ENCODE measurements at places on chromosomes 5 and 9.

DNA sequence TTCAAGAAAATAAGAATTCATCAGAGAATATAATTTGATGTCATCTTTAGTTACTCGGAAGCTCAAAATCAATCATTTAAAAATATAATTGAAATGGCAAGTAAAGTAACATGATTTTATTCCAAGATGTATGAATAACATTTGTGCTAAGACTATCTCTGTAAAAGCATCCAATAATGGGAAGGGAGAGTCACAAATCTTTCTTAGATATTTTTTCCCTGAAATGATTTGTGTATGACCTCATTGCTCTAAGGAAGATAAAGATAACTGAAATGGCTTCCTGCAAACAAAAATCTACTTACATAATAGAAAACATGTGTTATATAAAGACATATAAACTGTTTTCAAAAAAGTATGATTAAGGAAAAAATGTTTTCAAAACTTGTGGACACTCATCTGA lies 97.4 kb upstream of the FGF10 start:
- no peak for DNase-seq

GRCh38 chr5:39759701-39760100 lies 334.9 kb upstream of the DAB2 start:
- DNase-seq: no peak

DNA sequence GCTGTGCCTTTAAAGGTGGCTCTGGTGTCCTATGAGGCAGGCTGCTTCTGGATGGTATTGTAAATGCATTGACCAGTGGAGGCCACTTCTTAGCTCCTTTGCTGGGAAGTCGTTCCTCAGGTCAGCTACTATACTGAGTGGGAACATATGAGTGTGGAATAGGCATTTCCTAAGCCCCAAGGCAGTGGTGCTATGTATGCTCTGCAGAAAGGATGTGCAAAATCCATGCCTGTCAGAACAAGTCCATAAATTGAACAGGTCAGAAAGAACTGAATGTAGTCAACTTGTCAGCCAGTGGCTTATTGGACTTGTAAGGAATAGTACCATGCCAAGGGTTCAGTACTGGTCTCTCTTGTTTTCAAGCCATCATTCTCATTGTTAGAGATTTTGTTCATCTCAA lies 216.4 kb downstream of the CDH10 start:
- DNase-seq: no peak

DNA sequence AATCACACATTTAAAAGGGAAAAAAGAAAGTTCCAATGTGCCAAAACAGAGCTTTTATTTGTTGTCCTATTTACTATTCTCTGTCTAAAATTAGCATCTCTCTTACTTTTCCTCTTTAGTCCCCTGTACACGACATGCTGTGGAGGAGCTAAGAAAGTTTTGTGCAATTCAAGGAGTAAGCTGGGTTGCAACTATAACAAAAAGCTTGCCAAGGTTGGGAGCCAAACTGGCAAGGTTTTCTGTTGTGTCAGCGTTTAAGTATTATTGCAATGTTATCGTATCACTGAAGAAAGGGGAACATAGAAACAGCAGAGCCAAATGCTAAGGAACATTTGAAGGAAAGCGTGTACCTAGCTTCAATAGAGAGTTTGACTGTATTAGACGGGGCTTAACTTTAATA lies 680.8 kb downstream of the CETN3 start:
- no peak for DNase-seq

GRCh38 chr5:11143456-11144267 lies 382.6 kb upstream of the DAP start:
- no peak for DNase-seq

DNA sequence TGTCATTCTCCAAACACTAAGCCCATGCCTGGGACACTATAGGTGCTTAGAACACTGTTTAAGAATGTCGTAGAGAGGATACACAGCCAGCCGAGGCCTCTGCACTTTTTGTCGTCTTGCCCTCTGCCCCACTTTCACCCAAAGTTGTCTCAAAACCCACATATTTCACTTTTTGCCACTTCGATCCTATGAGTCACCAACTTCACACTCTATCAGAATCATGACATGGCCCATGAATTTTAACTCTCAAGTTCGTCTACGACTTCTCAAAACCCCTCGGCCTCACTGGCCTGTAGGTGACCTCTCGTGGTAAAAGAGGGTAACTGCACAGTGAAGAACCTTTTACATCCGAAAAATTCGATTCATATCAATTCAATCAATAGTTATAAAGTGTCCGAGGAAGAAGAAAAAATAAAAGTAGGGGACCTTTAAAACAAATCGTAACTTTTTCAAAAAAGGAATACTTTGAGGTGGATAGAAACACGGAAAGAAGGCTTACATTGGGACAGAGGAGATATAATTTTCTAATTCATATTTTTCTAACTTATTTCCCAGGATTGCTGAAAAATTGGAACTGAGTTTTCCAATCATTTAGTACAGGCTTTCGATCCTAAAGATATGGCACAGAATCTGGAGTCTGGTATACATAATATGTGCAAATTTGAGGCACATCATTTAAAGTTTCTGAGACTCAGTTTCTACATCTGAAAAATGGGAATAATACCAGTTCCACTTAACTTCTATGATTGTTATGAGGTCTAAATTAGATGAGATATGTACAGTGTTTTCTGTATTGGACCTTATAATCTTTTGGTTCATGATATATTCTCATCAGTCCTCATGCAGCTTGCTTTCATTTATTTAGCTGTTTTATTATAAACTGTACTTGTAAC lies 122.6 kb downstream of the APBA1 start:
- DNase-seq: no peak

GRCh38 chr9:102507044-102507687 lies 488.0 kb upstream of the CYLC2 start:
- no peak for DNase-seq

GRCh38 chr9:71608021-71608420 lies 160.3 kb downstream of the CEMIP2 start:
- DNase-seq: no peak

DNA sequence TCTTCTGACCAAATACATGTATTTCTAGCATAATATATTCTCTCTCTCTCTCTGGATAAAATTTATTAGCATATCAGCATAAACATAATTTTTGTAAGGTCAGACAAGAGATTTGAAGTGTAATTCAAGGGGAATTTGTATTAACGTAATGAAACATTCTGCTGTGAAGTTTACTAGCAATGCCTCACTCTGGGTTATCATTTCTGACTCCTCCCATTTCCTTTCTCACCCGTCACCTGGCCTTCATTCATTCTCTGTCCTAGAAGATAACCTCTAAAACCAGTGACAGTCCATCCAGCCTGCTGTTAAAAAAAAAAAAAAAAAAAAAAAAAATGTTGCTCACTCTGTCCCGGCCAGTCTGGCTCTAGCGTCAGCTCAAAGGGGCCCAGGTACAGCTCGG lies 27.1 kb downstream of the GRAMD2B start:
- no peak for DNase-seq

- no peak for DNase-seq
Observed at GRCh38 chr5:57539281-57539701, 56.7 kb upstream of the ACTBL2 start.

DNA sequence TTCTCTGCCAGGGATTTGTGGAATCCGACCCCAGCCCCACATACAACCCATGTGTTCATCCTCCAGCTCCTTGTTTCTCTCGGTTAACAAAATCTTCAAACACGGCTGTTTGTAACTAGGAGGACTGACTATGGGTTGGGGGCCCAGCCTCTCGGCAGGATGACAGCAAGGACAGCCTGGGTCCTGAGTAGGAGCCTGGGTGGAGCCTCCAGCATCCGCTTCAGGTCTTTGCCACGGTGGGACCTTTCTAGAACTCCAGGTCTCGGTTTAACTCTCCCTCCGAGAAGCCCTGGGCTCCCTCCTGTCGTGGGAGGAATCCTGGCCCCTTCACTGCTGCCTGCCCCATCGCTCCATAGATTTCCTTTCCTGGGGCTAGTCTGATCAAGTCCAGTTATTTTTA lies 248.5 kb downstream of the PBX3 start:
- DNase-seq: no peak

DNA sequence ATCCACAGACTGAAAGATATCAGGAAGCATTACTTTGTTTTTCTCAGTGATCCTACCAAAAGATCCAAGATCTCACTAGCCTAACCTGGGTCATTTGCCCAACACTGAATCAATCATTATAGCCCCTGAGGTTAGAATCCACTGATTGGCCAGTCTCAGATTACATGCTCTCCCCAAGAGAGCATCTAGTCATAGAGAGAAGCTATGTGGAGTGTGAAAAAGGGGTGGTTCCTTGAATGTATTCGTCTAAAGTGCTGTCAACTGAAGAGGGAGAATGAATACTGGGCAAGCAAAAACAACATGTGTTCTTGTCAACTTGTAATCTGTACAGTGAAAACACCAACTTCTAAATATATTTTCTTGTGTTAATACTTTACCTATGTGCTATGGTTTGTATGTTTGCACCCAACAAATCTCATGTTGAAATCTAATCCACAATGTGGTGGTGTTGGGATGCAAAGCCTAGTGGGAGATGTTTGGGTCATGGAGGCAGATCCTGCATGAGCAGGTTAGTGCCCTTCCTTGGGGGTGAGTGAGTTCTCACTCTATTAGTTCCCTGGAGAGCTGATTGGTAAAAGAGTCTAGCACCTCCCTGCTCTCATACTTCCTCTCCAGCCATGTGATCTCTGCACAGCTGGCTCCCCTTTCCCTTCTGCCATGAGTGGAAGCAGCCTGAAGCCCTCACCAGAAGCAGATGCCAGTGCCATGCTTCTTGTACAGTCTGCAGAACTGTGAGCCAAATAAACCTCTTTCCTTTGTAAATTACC lies 60.3 kb upstream of the PJA2 start:
- no peak for DNase-seq

DNA sequence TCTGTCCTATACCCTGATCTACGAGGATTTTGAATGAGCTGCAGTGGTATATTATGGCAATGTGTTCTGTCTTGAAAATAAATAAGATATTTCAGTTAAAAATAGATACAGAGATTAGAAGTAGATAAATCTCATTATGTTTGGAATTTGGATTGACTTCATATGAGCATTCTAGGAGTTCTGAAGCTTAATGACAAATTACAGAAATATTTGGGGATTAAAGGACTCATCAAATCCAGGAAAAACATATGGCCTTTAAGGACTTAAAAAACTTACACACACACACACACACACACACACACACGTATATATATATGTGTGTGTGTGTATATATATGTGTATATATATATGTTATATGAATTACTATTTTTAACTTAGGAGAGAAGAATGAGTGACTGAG lies 446.9 kb upstream of the CD180 start:
- no peak for DNase-seq

- DNase-seq: no peak
Observed at GRCh38 chr5:41925555-41925951, 472 bp downstream of the FBXO4 start.

DNA sequence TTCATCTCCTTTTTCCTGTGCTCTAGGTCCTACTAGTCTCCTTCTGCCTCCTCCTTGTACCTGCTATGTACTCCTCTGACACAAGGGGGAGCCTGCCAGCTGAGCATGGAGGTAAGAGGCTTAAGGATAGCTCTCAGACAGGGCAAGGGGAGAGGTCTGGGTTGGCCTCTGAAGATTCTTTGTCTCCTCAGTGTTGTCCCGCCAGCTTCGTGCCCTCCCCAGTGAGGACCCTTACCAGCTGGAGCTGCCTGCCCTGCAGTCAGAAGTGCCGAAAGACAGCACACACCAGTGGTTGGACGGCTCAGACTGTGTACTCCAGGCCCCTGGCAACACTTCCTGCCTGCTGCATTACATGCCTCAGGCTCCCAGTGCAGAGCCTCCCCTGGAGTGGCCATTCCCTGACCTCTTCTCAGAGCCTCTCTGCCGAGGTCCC lies 3.8 kb downstream of the CREB3 start:
- no peak for DNase-seq

GRCh38 chr5:54692631-54693030 lies 175.1 kb downstream of the SNX18 start:
- DNase-seq: no peak

- DNase-seq: no peak
Observed at GRCh38 chr9:89464300-89464901, 33.5 kb downstream of the SEMA4D start.

DNA sequence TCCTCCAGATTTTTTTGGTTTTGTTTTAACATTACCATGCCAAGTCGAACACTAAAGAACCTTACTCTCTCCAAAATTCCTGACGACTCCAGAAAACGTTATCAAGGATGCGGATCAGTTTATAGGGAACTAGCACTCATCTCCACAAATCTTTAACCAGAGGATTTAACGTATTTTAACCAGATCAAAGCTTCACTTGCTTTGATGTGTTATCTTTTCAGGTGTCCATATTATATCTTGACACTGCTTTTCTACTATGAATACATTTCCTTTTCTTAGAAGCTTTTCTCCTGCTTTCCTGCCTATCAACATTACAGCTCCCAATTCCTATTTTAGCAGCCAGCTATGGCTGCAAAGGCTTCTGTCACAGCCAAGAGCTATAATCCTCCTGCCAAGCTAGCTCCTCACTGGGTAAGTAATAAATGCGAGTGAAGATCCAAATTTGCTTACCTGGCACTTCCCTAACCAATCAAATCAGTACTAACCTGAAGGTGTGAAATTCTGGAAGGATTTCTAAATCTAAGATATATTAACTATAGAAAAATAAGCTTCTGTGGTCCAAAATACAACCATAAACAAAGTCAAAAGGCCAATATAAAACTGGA lies 60.2 kb downstream of the CDC14B start:
- no peak for DNase-seq

DNA sequence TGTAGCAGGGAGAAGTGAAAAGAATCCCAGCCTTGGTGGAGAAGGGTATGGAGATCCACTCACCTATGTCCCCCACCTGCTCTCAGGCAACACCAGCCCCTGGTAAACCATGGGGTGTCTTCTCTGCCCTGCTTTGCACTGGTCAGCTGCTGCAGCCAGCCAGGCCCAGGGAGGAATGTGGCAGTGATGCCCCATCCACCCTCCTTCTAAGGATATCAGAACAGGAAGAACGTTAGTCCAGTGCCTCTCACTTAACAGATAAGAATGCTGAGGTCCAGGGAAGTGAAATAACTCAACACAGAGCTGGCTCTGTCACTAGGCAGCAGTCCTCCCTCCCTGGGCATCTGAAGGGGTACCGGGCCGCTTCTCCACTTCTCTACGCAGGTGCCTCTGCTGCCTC lies 9.7 kb upstream of the PPIC start:
- no peak for DNase-seq

DNA sequence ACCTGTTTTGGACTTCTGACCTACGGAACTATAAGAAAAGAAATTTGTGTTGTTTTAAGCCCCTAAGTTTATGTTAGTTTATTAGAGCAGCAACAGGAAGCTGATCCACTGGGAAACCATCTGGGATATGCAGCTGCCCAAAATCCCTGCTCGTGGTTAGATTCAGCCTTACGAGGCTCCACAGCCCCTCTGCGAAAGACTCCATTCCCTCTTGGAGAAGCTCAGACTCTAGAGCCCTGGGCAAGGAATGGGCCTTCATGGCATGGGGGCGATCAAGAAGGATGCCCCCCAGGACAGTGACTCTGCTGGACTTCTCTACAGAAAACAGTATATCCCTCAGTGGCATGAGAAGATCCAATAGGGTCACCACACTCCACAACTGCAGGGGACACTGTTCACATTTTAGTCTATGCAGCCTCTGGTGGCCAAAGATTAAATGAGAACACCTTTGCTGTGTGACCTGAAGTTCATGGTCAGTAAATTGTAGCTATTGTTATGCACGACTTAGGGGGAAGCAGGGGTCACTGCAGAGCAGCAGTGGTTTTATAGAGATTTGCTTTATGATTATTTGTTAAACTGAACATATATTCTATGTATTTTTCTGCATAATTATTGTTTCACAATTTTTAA lies 21.1 kb downstream of the IRF1 start:
- no peak for DNase-seq

- DNase-seq: no peak
Observed at GRCh38 chr9:79567671-79568098, 4.1 kb upstream of the TLE4 start.

GRCh38 chr9:136690806-136691261 lies 3.6 kb upstream of the AGPAT2 start:
- DNase-seq: no peak

All from stimulated activated CD8-positive, alpha-beta memory T cell treated with anti-CD3 and anti-CD28 coated beads, Interleukin-4, amount 100 ng/mL, for 1 hour (primary cell).